ENCODE measurements at places on chromosomes 16 and 17.

- DNase-seq: no peak
These were observed 392.4 kb upstream of the TNRC6C start for GRCh38 chr17:77566151-77566550.

GRCh38 chr16:9703731-9704130 lies 478.5 kb downstream of the GRIN2A start:
- DNase-seq: no peak

GRCh38 chr17:55210292-55210691 lies 54.5 kb upstream of the HLF start:
- DNase-seq: no peak

DNA sequence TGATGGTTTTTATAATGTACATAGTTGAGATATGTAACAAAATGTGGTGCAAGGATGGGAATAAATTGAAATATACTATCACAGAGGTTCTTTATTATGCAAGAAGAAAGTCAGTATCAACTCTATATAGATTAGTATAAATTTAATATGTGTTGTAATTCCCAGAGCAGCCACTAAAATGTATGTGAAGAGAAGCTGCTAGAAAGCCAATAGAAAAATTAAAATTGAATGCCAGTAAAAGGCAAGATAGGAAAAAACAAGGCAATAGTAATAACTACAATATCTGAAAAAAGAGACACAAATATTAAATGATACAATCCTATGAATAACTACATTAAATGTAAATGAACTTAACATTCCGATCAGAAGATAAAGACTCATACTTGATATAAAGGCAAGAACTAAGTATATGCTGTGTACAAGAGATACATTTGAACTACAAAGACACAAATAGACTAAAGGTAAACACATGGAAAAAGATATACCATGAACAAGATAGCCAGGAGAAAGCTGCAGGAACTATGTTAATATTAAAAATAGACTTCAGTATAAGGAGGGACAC lies 92.0 kb downstream of the ABCA8 start:
- no peak for DNase-seq

GRCh38 chr16:47519996-47520679 lies 59.0 kb downstream of the PHKB start:
- DNase-seq: no peak

GRCh38 chr16:15933781-15934180 lies 15.6 kb upstream of the ABCC1 start:
- DNase-seq: no peak

DNA sequence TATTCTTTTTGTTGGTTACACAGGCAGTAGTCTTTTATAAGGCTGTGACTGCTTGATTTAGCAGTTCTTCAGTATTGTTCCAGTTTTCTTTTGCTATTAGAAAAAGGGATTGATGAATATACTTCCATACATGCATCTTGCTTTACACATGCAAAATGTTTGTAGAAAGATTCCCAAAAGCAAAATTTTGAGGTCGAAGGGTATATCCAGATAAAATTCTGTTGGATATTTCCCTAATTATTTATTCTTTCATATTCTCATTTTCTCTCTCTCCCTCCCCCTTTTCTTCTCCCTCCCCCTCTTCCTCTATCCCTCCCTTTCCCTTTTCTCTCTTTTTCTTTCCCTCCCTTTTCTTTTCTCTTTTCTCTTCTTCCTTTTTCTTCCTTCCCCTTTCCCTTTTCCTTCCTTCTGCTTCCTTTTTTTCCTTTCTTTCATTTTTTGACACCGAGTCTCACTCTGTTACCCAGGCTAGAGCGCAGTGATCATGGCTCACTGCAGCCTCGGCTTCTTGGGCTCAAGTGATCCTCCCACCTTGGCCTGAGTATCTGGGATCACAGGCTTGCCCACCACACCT lies 46.9 kb upstream of the ADCY7 start:
- no peak for DNase-seq

GRCh38 chr17:76266244-76266938 lies 1.2 kb downstream of the UBALD2 start:
- no peak for DNase-seq

DNA sequence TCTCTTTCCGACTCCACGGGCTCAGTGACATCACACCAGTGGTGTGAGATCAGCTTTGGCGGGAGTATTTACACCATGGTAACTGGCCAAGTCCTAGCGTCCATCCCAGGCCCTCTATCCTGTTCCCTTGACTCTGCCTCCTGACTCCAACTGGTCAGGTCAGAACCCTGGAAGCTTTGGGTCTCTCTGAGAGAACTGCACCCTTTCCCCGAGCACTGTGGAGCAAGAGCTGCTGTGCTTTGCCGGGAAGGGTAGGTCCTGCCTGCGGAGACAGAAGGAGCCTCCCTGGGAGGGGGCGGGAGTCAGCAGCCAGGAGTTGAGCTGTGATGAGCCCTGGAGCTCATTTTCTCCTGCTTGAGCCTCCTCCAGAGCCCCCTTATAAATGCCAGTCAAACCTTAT lies 212.1 kb upstream of the TNRC6C start:
- no peak for DNase-seq

DNA sequence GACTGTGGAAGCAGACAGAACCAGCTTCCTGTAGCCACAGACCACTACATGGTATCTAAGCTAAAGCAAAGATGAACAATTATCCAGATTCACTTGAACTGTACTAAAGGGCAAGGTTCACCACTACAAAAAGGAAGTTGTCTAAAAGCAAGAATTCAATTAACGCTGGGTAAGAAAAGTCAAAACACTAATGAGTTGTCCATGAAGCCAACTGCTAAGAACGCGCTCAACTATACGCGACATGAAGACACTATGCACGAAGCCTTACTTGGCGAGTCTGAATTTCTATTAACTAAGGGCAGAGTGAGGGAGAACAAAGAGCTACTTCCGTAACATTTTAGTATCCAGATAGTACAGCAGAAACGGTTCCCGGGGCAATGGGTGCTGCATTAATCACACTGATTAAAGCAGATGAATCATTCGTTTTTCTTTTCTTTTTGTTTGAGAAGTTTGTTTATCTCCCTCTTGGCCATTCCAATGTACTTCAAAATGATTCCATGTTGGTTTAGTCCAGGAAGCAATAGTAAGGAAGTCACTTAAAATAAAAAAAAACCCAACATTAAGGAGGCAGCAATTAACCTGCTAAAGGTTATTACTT lies 2.8 kb upstream of the RPS15A start:
- DNase-seq: no peak

DNA sequence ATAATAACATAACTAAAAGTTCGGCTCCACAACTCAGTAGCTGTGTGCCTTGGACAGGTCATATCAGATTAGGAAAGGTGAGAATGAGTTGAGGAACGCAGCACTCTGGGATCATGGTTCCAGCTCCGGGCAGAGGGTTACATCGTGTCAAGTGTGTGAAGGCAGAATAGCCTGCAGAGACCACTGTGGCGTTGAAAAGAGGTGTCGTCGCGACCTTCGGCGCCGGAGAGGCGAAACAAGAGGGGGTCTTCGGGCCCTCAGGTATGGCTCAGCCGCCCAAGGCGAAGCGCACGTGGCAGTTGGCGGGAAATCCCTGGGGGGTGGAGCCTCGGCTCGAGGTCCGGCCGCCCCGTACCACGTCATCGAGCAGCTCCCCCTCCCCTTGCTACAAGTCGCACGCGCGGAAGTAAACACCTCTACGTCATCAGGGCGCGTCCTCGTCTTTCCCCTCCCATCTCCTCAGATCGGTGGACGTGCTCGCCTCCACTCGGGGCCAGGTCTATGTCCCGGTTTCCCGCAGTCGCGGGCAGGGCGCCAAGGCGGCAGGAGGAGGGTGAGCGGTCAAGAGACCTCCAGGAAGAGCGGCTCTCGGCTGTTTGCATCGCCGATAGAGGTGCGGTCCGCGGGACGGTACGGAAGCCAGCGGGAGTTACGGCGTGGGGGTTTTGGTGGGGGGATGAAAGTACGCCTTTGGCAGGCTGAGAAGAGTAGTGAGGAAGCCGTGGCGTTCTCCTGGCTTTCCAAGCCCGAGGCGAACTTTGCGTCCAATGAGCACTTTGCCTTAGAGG lies at the start of gene DHX40:
DHX40 (plus strand) TSS at position 440 of the 788 bp plus-strand sequence; CDS start at position 502, 62 bp downstream.
- DNase-seq: peak; percentile 96
